Hypothalamus (tissue), 51 donors: ENCODE measurements at places on chromosomes 2 and 18.

DNA sequence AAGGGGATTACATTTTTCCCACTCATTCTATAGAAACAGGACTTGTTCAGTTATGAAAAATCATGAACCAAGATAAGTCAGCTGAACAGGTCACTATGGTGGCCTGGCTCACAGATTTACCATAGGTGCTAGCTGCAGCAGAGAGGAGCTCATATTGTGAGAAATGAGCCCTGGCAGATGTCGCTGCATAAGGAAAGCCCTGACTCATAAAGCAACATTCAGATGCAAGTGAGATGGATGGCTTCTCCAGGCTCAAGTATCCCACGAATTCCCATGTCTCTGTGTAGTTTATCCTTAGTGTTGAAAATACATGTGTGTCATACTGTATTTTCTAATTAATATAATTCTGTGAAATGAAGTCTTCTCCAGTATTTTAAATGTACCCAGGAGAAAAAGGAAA is 115.0 kb upstream of the LHCGR start:
- DNase-seq = no peak

DNA sequence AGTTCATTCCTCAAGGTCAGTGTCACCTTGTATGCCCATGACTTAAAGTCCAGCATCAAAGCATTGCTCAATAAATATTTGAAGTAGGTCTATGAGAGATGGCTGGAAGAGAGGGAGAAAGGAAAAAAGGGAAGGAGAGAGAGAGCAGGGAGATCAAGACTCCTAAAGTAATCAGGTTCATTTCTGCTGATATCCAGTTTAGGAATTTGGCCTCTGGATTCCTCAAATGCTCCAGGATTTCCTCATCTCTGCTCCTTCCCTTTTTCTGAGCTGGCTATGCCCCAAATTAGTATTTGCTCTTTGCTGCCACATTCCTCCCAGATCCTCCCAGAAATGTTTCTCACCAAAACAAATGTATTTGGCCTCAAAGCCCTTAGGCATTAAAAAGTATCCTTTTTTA is 739.4 kb upstream of the CHAC2 start:
- DNase-seq = no peak

DNA sequence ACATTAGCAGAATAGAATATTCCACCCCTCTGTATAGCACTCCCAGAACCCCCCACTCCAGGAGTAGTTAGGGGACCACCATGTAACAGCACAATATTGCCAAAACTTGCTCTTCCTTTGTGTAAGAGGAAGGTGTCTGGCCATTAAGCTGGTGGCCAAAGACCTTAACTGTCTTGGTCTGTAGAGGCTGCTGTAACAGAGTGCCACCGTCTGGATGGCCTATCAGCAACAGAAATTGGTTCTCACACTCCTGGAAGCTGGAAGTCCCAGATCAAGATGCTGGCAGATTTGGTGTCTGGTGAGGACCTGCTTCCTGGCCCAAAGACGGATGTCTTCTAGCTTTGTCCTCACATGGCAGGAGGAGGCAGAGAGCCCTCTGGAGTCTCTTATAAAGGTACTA is 61.6 kb upstream of the TGFA start:
- peak; percentile 32 for DNase-seq

GRCh38 chr18:34985963-34986362 is 55.2 kb upstream of the MAPRE2 start:
- no peak for DNase-seq

DNA sequence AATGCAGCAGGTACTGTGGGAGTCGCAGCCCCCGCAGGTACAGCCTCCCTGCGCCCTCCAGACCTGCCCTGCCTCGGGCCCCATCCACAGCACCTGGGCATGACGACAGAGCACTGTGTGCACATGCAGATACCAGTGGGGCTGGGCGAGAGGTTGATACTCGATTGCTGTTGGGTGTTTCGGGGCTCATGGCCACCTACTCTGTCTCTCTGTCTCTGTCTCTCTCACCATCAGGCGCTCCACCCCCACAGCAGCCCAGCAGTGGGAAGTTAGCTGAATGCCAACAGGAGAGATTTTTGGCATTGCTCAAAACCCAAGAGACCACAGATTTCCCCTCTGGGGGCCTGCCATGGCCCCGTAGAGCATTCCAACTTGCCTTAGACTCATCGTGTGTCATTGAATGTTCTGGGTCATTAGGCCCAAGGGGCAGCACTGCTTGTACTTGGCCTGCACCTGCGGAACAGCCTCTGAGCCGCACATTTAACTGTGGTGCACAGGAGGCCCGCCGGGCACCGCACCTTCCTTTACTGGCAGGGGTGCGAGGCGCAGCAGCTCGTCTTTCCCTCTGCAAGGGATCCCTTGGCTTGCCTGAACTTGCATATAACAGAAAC is 18.8 kb downstream of the KCNIP3 start:
- no peak for DNase-seq

- DNase-seq = no peak
Observed at GRCh38 chr2:98508709-98509066, 64.0 kb downstream of the INPP4A start.

- DNase-seq = no peak
Observed at GRCh38 chr2:105644174-105644980, 100.3 kb upstream of the NCK2 start.

- no peak for DNase-seq
Observed at GRCh38 chr18:41923446-41923845, 31.6 kb upstream of the PIK3C3 start.

GRCh38 chr2:47310801-47311560 is 92.0 kb upstream of the MSH2 start:
- DNase-seq = peak; percentile 91

DNA sequence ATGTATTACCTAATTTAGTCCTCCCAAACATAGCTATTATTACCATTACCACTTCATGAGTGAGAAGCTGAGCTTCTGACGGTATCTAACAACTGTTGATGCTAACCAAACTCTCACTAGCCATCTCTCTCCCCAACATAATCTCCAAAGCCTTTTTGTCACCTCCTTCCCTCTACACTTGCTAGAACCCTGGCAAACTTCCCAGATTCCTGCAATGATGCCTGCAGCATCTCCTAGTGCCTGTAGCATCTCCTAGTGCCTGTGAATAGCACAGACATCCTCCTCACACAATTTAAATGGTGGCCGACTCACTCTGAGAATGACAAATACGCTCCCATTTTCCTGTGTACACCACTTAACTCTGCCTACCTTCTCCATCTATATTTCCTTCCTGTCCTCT is 126.7 kb downstream of the STK39 start:
- no peak for DNase-seq

GRCh38 chr18:5992381-5992780 is 97.1 kb upstream of the TMEM200C start:
- no peak for DNase-seq

DNA sequence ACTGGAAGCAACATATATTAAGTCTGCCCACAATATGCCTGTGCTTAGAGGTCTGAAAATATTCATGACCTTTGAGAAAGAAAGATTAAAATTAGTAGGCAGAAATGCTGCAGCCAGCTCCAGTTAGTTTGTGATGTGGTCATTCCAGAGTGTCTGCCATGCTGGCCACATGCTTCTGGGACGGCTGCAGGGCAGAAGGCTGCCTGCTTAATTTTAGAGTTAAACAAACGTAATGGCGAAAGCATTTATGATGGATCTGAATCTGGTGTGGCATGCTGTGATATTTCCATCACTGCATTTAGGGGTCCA is 95.4 kb downstream of the FHOD3 start:
- no peak for DNase-seq

- no peak for DNase-seq
Observed at GRCh38 chr2:439077-439476, 151.2 kb upstream of the ALKAL2 start.

DNA sequence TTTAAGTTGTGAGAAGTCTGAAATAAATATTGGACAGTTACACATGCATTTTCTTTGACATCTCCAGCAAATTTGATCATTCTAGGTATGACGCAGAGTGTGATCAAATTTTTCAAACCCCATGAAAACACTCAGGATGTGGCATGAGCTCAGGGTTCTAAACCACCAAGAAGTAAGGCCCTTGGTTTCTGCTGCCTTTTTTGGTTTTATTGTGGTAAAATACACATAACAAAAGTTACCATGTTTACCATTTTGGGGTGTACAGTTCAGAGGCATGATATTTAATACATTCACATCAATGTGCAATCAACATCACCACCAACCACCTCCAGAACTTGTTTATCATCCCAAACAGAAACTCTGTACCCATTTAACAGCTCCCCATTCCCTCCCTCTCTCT is 64.3 kb upstream of the TTN start:
- no peak for DNase-seq

DNA sequence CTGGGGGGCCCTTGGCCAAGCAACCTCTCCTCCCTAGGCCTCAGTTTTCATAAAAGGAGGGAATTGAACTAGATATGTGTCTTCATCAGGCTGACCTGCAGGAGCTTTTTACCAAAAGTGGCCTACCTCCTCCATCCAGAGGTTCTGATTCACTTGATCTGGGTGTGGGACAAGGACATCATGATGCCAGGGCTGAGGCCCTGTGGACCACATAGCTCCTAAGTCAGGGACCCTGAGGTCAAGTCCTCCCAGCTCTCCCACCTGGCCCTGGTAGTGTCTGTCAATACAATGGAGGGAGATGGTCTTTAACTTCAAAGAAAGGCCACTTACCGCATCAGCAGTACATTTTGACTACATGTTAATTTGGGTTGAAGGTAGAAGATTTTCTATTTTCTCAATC is 10.4 kb downstream of the IL1RN start:
- DNase-seq = no peak

DNA sequence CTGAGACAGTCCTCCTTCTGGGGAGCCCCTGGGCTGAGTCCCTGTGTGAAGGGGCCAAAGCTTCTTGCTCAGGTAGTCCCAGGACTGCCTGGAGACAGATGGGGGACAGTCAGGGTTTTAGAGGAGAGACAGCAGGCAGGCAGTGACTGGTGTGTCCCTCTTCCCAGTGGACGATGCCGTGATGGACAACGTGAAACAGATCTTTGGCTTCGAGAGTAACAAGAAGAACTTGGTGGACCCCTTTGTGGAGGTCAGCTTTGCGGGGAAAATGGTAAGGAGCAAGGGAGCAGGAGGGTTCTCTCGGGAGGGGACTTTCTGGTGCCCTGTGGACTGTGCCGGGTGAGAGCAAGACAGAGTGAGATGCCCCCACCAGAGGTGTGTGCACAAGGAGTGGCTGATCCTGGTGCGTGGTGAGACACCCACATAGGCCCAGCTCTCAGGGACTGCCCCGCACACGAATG is 74.8 kb downstream of the DYSF start:
- no peak for DNase-seq

- DNase-seq = no peak
Observed at GRCh38 chr18:57885931-57886330, 82.8 kb upstream of the ATP8B1 start.

- no peak for DNase-seq
Observed at GRCh38 chr2:218623366-218623705, 15.6 kb downstream of the PLCD4 start.

DNA sequence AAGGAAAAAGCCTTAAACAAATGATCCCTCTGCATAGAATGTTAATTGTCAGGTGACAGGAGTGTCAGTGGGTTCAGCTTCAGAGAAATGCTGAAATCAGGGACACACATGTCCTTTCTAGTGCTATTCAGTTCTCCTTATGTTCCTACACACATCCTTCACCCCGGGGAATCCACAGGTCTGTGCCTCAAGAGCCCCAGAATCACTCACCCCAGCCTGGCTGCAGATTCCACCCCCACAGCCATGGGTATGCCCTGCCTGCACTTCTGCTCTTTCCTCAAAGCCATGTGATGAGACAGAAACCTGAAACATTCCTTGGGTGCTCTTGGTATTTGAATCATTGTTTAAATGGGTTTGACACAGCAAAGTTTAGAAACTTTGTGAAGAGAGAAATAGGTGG is 27.4 kb upstream of the FZD7 start:
- no peak for DNase-seq
